ENCODE measurements at places on chromosomes 7 and 10.
A peak's percentile ranks its signal among the peaks of the same experiment; 100 is the strongest.

- DNase-seq, result no peak
Measured at GRCh38 chr10:129949891-129950291, 14.2 kb downstream of the EBF3 start.

GRCh38 chr7:80644054-80644453 is 5.6 kb downstream of the CD36 start:
- DNase-seq, result no peak

DNA sequence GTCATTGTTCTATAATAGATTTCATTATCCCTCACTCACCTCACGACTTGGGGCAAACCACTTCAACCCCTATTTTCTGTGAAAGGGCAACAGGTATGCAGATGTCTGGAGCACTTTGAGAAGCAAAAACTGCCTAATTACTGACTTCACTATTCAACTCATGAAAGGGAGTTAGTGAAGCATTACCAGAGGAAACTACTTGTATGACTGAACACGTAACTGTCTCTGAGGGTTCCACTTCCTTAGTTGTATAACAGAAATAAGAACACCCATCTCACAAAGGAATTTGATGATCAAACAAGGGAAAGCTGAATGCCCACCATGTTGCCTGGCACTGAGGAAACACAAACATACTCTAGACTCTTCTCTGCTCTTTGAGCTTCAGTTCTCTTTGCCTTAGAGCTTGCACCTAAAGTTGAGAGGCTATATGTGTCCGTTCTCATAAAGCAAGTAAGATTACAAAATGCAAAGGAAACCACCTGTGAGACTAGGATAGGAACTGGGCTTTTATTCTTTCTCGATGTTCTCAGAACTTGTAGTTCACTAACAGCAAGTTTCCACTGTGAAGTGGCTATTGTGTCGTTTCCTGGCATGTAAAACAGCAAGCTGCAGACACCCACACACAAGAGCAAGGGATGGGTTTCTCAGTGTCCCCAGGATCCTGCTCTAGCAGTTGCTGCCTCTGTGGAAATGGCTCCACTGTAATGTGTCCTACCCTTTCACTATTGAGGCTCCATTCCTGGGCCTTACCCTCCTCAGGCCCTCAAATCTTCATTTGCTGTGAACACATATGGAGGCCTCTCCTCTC is 2.6 kb downstream of the TMEM243 start:
- DNase-seq, result no peak

DNA sequence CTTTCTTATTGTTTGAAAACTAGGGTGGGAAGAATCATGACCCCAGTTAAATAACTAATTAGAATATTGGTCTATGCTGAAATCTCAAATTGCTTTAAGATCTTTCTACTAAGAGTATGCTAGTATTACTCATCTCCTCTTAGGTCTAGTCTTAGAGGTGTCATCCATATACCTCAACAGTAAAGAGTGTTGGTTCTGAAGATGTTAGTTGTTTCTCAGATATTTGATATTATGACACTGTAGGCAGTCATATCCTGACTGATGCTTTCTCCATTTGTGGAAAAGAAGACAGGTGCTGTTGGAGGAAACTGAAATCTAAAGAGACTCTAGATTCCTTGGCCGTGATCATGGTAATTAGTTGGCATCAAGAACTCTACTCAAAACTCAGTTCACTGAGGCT is 21.2 kb downstream of the BPGM start:
- no peak for DNase-seq

DNA sequence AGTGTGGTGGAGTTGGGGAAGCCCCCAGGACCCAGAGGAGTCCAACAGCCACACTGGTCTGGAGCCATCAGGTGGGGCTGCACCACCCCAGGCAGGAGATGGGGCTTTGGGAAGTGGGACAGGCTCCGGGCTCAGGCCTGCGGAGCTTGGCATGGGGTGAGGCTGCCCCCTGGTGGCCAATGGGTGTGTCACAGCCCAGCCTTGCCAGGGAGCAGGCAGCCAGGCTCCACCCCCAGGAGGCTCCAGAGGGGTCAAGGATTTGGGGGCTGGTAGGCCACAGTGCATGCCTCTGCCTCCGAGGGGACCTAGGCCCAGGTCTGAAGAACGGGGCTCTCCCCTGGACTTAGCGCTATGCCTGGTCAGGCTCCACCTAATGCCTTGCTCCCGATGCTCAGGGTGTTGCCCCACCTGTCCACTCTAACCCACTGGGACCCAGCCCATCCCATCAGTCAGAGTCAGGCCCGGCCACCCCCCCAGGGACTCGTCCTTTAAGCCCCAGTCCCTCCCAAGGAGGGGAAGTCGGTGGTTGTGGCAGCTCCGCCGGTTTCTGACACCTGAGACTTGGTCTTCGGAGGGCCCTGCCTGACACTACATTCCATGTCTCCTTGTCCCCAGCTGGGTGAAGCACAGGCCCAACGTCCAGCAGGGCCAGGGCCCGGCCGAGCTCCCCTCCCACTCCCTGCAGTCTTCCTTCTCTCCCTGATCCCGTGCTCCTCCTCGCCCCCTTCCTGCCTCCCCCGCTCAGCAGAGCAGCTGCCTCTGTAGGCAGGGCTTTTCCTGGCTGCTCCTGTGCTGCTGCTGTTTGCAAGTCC is 11.3 kb upstream of the SAMD8 start:
- peak; percentile 75 for DNase-seq

DNA sequence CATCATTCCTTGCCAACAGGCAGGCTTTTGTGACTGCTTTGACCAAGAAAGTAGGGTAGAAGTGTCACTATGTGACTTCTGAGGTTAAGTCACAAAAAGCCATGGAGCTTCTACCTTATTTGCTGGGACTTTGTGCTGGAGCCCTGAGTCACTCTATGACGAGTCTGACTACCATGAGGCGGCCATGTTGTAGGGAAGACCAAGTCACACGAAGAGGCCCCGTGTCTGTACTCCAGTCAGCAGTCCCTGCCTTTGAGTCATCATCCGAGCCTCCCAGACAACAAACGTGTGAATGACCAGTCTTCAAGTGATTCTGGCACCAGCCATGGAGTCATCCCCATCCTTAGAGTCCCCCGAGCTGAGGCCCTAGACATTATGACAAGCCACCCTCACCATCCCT is 3.5 kb upstream of the MYL10 start:
- no peak for DNase-seq

DNA sequence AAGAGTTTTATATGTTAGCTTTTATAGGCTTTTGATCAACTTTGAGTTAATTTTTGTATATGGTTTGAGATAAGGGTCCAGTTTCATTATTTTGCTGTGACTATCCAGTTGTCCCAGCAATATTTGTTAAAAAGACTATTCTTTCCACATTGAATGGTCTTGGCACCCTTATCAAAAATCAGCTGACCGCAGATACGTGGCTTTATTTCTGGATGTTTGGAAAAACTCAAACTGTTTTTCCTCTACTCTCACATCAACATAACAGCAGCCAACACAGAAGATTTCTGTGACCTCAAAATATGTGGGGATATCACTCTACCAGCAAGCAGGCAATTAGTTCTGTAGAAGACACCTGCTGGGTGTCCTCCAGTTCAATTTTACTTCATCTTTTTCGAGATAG is 116.6 kb upstream of the GLCCI1 start:
- no peak for DNase-seq

- DNase-seq, result no peak
Measured at GRCh38 chr10:14585287-14586193, 189.2 kb downstream of the FAM107B start.

- DNase-seq, result no peak
Measured at GRCh38 chr10:11448190-11448544, 163.3 kb downstream of the USP6NL start.

GRCh38 chr7:51308696-51309095 is 7.9 kb downstream of the COBL start:
- no peak for DNase-seq

DNA sequence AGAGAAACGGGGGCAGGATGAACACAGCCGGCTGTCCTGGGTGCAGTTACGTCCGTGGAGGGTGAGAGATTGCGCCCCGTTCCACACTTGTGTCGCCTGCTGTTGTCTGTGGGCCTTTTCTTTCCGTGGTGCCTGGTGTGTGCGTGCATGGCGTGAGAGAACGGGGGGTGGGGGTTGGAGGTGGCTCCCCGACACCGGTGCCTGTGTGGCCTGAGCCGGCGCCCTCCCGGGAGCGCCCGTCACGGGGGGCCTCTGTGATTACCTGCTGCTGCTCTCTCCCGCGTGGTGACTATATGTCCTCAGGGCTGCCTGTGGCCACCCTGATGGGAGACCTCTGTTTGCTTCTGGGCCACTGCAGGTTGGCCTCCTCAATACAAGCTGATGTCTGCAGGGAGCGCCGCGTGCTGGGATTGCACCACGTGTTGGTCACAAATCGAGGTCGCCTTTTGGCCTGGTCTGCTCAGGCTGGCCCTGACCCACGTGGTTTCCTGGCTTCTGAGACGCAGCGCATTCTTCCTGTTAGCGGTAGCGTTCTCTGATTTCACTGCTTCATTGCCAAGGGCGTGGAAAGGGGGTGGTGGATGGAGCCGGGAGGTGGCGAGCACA is 10.9 kb upstream of the AP5Z1 start:
- no peak for DNase-seq

GRCh38 chr7:111029141-111029572 is 61.8 kb upstream of the LRRN3 start:
- no peak for DNase-seq

- DNase-seq, result no peak
Measured at GRCh38 chr10:89336241-89336640, 8.4 kb downstream of the IFIT3 start.

DNA sequence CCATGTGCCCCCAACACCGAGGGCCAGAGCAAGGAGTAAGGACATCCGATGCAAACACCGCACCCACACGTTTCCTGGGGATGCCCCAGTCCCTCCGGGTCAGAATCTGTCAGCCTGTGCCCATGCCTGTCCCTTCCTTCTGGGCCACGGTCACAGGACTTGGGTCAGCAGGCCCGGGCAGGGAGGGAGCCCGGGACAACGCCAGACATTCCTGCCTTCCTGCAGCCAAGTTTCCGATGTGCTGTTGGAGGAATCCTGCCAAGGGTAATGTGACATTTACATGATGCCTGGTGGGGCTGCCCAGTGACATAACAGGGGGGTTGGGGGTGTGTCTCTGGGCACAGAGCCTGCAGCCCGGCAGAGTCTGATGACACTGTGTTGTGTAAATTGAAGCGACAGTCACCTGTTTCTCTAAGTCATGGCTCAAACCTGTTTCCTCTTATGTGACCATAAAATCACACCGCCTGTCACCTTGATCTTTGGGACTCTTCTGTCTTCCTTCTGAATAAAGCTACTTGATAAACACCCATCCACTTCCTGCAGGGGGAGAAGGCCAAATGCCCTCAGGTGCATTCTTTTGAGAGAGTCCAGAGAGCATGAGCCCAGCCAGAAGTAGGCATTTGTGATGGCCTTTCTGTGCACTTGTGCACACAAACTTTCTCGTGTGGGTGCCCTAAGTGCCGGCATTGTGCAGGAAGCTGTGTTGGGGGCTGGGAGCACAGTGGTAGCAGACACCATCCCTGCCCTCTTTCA is 175.3 kb upstream of the RHEB start:
- no peak for DNase-seq

DNA sequence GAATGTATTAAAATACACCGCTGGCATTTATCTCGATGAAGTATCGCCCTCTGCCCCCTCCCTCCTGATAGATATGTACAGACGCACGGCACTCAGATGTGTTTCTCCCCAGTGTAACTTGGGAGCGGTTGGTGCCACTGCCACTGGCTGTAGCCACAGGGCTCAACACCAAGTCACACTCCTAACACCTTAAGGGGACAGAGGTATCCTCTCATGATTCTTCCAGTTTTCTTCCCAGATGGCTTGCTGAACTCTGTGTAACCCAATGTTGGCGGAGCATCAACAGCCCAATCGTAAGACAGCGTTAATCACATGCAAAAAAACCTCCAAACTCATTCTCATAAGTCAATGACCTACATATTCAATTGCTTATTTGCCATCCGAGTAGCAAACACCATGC is 35.5 kb downstream of the CTBP2 start:
- no peak for DNase-seq

- no peak for DNase-seq
Measured at GRCh38 chr7:26000841-26001240, 151.2 kb upstream of the NFE2L3 start.

GRCh38 chr7:3217166-3217565 is 83.9 kb upstream of the SDK1 start:
- DNase-seq, result no peak

DNA sequence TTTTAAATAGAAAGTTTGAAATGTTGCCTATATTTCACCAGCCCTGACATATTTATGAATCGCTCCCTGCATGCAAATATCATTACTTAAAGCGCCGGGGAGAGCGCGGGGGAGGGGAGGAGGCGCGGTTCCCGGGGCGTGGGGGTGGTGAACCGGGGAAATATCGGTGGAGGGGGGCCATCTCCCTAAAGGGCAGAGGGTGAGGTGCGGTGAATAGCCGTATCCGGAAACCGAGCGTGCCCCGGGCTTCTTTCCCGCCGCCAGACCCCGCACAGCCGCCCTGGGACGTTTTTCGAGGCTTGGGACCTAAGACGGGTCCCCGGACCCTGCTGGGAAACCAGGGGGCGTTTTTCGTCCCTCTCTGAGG is 6.9 kb upstream of the ZNF503 start:
- no peak for DNase-seq

- DNase-seq, result no peak
Measured at GRCh38 chr10:88336334-88336733, 246.8 kb downstream of the RNLS start.

DNA sequence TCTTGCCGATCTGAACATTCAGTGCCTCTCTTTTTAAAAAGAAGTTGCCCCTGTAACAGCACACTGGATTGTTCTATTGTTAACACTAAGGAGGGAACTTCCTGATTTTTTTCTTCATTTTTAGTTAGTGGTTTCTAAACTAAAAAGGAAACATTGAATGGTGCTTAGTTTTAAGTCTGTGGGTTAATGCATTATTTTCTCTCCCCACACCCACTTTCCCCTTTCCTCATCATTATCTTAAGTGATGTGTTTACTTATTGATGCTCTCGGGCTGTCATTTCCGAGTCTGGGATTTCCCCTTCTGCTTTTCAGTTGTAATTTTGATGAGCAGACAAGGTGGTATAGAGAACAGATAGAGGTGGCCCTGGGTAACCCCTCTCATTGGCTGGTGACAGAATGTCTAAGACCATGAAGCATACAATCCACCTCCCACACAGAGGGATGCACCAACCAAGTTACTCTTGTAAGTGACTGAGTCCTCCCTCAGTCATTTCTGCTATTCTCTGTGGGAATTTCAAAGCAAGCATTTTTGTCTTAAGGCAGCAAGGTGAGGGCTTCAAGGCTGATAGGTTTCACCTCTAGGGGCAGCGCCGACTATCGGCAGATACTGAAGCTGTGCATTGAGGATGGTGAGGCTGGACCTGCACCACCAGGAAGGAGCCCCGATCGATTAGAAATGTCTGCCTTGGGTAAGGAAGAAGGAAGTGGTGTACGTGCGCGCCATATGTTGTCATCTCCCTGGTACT is 49.5 kb downstream of the CHN2 start:
- no peak for DNase-seq

DNA sequence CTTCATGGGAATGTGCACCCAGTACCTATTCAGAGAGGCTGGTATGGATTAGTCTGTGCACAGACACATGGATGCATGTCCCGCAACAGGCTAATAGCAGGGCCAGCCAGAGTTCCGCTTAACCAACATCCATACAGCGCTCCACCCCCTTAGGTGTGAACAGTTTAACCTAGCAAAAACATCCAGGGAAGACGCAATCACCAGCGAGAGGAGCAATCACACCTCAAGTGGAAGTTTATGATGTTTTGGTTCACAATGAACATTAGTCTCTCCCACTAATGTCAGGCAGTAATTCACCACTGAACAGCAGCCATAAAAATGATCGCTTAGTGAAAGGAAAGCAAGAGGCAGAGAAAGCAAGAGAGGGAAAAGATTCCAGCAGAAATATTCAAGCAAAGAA is 91.1 kb downstream of the PLXNA4 start:
- DNase-seq, result no peak

- DNase-seq, result no peak
Measured at GRCh38 chr10:76082956-76083355, 651.5 kb downstream of the LRMDA start.
